AG09309 (cell line): ENCODE measurements at places on chromosomes 5 and 9.

- no peak for DNase-seq
Measured at GRCh38 chr5:71938895-71939294, 168.4 kb upstream of the MAP1B start.

DNA sequence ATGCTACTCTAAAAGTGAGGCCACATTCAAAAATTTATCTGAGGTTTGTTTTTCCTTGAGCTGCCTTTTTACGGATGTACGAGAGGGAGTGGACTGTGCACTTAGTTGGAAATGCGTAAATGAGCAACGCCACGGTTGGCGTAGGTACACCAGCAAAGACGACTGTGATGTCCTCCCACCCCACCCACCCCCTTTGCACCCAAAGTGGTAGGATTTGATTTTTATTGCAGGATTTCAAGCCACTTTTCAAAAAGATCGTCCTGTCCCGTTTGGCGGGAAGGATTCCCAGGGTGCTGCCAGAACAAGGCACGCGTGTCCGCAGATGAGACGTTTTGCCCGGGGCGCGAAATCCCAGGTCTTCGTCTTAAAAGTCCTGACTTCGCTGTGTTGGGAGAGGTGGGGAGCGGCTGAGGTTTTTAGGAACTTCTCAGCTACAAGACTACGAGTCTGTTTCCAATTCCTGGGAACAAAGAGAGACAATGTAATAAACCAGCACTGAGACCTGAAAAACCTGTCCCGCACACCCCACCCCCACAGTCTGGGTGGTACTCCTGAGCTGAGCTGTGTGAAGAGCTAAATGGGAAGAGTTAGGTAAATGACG, 1.0 kb upstream of the TLE1 start:
- no peak for DNase-seq

DNA sequence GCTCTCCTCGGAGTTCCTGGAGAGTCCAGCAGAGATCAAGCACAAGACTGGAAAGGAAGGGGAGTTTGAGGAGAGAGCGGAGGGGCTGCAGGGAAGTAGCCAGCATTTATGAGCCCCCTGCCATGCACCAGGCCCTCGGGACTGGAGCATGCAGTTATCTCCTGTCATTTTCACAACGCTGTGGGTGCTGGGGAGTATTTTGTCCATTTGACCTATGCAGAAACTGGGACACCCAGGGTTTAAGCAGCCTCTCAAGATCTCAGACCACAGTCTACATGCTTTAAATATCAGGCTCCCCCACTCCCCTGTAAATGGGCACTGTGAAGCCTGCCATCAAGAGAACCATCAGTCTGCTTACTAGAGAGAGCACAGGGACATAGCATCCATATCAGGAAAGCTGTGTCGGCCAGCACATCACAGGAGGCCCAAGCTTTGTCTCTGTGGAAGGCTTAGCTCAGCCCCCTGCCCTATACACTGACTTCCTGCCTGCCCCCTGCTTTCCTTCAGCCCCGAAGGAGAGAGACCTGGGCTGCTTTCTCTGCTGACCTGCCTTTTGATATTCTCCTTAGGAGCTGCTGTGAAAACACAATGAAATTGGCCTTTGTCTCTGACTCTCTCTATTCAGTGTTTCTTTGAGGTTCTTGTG, 7.3 kb downstream of the FOXI1 start:
- no peak for DNase-seq

GRCh38 chr5:52783226-52783959, 4.3 kb upstream of the ITGA1 start:
- peak; percentile 42 for DNase-seq

DNA sequence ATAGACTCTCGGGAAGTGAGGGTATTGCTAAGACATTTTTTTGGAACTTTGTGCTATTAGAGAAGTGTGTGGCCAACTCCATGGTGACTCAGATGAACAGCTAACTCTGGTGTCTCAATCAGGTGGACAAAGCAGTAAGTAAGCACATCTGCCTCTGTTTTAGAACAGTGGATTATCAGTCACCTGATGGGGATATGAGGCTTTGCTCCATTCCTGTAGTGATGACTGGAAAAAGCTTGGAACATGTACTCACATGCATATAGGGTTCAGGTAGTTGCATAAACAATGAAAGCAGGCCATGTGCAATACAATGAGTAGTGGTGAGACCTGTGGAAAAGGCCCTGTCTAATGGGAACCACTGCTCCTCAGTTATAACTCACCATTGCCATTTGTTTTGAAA, 168.2 kb upstream of the FBN2 start:
- no peak for DNase-seq

DNA sequence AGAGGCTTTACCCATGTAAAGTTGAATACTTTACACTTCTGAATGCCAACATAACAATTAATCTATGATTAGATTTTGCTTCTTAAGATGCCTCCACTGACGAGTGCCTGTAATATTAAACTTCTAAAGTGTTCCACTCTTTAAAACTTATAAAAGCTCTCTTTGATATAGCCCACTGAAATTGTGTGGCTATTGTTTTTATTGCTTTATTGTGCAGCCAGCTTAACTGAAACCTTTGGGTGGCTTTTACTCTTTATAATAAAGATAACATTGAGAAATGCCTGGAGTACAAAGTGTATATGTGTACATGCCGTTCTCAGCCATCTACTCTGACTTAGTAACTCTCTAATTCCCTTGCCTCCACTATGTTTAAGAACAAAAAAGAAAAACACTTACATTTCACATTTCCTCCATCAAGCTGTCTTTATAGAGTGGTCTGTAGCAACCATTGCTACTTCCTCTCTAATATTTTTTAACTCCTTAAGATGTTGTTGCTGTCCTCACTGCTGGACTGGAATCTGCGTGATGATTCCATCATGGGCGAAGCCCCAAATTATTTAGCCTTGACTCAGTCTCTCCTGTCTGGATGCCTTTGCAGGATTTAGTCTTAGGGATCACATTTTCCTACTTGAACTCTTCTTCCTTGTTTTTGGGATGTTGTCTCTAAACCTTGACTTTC, 9.1 kb downstream of the PIK3R1 start:
- DNase-seq, result no peak

DNA sequence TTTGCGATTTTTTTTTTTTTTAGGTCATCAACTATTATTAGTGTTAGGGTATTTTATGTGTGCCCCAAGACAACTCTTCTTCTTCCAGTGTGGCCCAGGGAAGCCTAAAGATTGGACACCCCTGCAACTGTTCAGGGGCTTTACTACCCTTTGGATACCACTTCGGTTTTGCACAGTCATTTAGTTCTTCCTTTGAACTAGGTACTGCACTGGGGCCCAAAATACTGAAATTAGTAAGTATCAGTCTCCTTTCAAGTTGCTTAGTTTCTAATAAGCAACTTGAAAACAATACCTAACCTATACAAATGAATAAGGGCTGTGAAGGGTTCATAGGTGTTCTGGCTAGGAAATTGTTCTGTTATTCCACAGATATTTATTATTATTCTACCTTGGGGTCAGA, 45.3 kb downstream of the CWC27 start:
- DNase-seq, result no peak

GRCh38 chr9:112274600-112274999, 58.8 kb downstream of the PTBP3 start:
- no peak for DNase-seq

- DNase-seq, result no peak
Measured at GRCh38 chr5:139926797-139927503, 116.1 kb downstream of the NRG2 start.

DNA sequence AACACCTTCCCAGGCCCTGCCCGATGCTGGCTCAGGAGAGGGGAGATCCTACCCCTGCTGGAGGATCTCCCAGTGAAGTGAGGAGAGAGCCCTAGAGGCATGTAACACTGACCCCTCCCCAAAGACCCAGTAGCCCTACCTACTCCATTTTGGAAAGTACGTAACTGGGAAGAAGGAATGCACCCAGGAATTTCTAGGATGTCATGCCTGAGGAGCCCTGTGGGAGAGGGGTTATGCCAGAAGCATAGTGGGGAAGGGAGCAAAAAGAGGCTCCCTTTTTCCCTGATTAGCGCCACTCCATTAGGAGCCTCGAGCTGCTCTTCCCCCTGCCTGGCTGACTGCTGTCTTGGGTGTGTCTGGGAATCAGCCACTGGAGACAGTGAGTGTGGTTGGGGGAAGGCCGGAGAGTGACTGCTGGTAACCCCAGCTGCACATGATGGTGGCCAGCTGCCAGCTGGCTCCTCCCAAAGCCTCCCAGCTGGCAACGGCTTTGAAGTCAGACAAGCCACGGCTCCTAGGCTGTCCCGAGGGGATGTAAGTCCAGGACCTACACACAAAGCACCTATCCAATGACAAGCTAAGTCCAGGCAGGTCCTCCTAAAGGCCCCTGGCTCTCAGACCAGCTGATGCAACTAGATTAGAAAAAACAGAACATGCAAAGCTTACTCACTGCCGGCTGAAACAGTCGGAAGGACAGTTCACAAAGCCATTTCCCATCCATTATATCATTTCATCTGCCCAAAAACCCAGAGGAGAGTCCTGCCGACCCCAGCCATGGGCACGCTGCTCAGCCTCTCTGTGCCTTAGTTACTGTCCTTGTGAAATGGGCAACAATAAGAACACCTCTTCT, 136.5 kb upstream of the ABCA1 start:
- DNase-seq, result peak; percentile 91

- DNase-seq, result no peak
Measured at GRCh38 chr9:101791938-101792337, 53.5 kb upstream of the GRIN3A start.

DNA sequence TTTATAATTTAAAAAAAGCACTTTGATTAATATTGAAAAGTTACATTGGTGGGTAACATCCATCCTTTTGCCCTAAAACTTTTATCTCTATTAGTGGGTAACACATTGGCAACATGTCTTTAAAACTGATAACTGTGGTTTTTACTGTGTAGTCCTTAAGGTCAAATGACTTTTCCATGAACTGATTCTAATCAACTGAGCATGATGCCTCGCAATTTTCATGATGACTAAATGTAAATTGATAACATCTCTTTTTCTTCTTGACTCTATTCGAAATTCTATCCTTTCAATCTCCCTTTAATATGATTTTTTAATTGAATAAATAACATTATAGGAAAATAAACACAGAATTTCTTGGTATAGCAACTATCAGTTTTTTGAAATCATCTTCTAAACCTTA, 6.3 kb upstream of the IL5 start:
- no peak for DNase-seq

- no peak for DNase-seq
Measured at GRCh38 chr9:81822967-81823366, 105.3 kb upstream of the SPATA31D4 start.

- no peak for DNase-seq
Measured at GRCh38 chr5:156361436-156362109, 34.6 kb downstream of the SGCD start.

GRCh38 chr5:125961150-125961549, 462.1 kb upstream of the GRAMD2B start:
- DNase-seq, result no peak

DNA sequence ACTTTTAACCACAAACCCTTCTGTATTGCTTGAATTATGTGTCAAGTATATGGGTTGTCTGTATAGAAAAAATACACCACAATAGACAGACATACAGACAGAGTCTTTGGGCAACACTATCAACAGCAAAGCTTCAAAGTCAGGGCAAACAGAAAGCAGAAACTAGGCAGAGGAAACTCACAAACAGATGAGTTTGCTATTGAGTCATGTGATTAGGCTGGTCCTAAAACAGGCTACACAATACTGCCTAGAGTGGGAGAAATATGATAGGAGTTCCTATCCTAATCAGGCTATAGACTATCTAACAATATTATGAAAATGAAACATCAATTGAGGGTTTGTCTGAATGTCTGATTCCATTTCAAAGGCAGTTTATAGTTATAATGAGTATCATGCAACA, 156.4 kb downstream of the EDIL3 start:
- no peak for DNase-seq

- DNase-seq, result no peak
Measured at GRCh38 chr5:24539613-24540012, 105.2 kb downstream of the CDH10 start.

DNA sequence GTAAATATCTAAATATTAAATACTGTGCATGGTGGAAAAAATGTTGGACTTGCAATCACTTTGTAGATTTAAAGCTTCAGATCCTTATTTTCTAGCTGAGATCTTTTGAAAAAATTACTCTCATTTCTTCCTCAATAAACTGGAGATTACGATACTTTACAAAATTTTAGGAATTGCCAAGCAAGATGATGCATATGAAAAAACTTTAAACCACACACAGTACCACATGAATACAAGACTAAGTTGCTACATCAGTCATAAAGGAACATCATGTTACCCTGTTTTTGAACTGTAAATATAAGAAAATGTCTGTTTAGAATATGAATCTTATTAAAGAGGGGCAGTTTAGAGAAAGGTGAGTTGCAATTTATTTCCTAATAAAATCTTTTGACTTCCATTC, 703.6 kb upstream of the NUDT12 start:
- DNase-seq, result no peak

GRCh38 chr5:170362102-170362501, 27.1 kb downstream of the KCNMB1 start:
- no peak for DNase-seq

DNA sequence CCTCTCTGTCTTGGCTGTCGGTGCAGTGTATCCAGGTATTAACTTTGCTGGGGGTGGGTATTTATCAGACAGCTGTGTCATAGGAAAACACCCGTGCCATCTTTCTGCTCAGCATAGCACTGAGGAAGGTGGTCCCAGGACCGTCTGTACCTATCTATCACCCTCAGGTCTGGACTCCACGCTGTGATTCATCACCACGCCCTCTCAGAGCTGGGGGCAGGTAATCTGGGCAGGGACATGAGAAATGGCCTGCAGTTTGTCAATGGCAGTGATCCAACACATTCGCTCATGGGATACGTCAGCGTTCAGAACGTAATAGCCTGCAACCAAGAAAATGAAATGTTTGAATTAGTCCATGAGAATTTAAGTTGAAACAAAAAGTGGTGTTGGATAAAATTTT, 151.6 kb upstream of the MAP1B start:
- no peak for DNase-seq

DNA sequence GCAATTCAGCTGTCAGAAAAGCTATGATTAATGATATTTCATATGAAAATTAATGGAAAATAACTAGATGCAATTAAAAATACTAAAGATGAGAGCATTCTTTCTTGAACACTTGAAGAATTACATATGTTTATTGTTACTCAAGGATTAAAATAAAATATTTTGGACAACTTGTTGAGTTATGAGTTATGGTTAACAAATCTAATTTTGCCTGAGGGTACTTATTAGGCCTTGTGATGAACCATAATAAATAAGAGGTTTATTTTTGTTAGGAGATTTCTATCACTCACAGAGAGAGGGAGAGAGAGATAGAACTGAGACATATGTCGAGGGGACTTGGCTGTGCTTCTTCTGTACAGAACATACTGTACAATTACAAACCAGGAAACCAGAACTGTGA, 183.7 kb downstream of the ISL1 start:
- DNase-seq, result no peak

- no peak for DNase-seq
Measured at GRCh38 chr9:133089271-133089671, 27.5 kb downstream of the CEL start.

GRCh38 chr5:23269981-23270380, 237.4 kb upstream of the PRDM9 start:
- DNase-seq, result no peak

- DNase-seq, result no peak
Measured at GRCh38 chr5:39461007-39461682, 36.4 kb upstream of the DAB2 start.
